ENCODE measurements at places on chromosomes 12 and 14.

DNA sequence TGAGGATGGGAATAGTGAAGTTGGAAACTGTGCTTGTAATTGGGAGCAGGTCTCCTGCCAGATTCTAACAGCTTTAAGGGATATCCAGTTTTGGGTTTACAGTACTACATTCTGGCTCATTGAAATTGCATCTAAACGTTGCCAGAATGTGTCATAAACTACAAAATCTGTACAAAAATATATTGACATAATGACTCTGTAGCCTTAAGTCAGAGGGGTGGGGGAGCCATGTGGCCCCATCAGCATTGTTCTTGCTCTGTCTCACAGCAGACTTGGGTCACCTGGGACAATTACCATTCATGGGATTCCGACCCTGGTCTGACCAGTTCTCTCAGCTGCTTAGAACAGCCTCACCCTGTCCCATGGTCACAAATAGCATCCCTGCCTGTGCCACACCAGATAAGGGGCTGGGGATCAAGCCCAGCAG is 43.3 kb upstream of the MED13L start:
- no peak for DNase-seq

GRCh38 chr14:75806352-75806832 is 145.3 kb downstream of the TTLL5 start:
- DNase-seq = no peak

GRCh38 chr12:6116471-6117021 is 7.9 kb downstream of the VWF start:
- no peak for DNase-seq

- no peak for DNase-seq
Measured at GRCh38 chr14:60553808-60554207, 44.9 kb downstream of the SIX6 start.

DNA sequence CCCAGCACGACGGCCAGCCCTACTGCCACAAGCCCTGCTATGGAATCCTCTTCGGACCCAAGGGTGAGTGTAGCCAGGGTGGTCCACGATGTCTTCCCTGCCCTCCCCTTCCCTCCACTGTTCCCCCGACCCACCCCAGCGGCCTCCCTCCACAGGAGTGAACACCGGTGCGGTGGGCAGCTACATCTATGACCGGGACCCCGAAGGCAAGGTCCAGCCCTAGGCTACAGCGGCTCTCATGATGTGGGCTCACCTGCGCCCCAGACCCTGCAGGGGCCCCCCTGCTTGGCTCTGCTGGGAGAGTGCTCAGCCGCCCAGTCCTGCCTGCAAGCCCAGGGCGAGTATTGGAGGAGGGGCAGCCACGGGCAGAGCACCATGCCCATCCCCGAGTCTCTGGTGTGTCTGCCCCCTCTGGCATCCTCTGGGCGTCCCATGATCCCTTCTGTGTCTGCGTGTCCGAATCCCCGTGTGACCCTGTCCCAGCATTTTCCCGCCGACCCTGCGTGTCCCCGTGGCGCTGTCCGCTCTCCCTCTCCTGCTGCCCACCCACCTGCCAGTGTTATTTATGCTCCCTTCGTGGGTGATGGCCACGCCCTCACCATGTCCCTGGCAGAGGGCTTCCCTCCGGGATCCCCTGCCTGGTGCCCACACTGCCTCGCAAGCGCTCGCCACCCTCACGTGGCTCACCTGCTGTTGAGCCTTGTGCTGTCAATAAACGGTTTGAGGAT is 5.0 kb downstream of the CRIP2 start:
- no peak for DNase-seq

DNA sequence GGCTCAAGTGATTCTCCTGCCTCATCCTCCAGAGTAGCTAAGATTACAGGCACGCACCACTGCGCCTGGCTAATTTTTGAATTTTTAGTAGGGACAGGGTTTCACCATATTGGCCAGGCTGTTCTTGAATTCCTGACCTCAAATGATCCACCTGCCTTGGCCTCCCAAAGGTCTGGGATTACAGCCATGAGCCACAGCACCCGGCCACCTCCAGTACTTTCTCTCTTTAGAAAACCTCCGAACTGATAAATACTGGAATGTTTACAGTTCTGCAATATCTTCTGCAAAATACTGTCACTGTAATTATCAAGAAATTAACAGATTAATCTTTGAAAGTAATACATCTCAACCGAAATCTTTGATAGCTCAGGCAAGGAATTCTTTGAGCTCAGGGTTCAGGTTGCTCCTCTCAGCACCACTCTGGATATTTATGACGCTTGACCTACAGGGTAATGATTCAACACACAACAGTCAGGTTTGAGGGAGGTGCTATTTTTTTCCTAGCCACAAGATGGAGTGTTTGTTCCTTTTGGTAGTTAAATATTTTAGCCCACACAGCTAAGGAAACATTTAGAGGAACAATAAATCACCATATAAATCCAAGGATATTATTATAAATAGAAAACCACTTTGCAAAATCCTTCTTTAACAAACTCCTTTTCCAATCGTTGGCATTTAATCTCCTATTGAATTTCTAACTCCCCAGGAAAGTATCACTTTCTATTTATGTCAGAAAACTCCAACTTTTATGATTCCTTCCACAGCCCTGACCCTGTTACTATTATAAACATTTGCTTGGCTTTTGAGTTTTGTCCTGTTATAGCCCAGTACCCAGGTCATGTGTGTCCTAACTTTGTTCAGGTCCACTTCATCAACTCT is 48.6 kb upstream of the GTF2A1 start:
- DNase-seq = no peak

DNA sequence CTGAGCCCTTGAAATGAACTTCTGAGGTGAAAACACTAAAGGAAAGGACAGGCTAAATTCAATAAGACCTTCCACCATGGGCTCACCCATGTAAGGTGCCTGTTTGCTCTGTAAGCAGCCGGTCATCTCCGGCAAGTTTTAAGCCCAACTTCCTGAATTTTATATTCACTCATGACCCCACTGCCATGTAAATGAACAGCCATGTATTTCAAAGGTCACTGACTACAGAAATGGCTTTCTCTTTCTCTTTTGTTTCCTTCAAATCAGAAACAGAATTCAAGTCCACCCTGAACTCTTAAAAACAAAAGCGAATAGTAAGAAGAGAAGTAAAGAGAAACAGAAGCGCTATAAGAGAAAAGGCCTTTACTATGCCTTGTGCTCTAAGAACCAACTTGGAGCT is 61.7 kb upstream of the OVCH1 start:
- DNase-seq = no peak
